ENCODE measurements at places on chromosomes 3 and 15. TPM values are rescaled to one million over a fixed set of nuclear protein-coding genes. Genes with fewer than 3 reads are reported as not detected.

DNA sequence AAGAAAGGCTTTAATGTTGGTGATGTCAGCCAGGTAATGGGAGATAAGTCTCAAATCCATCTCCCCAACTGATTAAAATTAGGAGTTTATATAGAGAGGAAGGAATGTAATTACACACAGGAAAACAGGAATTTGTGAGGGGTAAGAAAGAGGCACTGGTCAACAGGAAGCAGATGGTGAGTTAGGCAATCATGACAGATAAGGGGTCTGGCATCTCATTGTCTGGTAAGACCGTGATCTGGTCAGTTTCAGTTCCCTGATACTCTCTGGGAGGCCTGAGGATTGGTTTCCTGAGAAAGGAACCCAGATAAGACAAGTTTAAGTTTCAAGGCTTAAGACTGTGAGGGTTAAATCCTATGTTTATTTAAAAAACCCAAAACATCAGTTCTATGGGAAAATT lies 414.7 kb upstream of the ARRDC4 start:
- DNase-seq, result no peak

The NEK10 gene
- not detected for total RNA-seq

- no peak for DNase-seq
Observed at GRCh38 chr3:52501046-52501445, 5.9 kb downstream of the STAB1 start.

GRCh38 chr15:78257681-78258080 lies 6.7 kb upstream of the DNAJA4 start:
- no peak for DNase-seq

GRCh38 chr3:32018757-32019564 lies 37.4 kb downstream of the ZNF860 start:
- DNase-seq, result peak; percentile 61

GRCh38 chr15:22811640-22812039 lies 25.2 kb downstream of the NIPA1 start:
- no peak for DNase-seq

DNA sequence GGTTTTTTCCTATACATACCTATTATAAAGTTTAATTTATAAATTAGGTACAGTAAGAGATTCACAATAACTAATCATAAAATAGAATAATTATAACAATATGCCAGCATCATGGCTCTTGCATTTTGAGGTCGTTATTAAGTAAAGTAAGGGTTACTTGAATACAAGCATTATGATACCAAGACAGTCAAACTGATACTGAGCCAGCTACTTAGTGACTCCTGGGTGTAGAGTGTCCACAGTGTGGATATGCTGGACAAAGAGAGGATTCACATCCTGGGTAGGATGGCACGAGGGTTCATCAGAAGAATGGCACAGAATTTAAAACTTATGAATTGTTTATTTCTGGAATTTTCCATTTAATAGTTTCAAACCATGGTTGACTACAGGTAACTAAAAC lies 157.2 kb upstream of the IL12A start:
- no peak for DNase-seq

The GUCA1C gene
- total RNA-seq, result not detected

GRCh38 chr3:185460719-185461350 lies 38.0 kb downstream of the TMEM41A start:
- peak; percentile 55 for DNase-seq

The C3orf52 gene
- total RNA-seq, result 3.4 TPM

GRCh38 chr3:88611826-88612326 lies 462.1 kb downstream of the C3orf38 start:
- no peak for DNase-seq

- DNase-seq, result no peak
Observed at GRCh38 chr3:17088602-17089313, 204.0 kb downstream of the PLCL2 start.

The SENP8 gene
- total RNA-seq, result 2.8 TPM

The TMEM108 gene
- total RNA-seq, result 9.9 TPM

DNA sequence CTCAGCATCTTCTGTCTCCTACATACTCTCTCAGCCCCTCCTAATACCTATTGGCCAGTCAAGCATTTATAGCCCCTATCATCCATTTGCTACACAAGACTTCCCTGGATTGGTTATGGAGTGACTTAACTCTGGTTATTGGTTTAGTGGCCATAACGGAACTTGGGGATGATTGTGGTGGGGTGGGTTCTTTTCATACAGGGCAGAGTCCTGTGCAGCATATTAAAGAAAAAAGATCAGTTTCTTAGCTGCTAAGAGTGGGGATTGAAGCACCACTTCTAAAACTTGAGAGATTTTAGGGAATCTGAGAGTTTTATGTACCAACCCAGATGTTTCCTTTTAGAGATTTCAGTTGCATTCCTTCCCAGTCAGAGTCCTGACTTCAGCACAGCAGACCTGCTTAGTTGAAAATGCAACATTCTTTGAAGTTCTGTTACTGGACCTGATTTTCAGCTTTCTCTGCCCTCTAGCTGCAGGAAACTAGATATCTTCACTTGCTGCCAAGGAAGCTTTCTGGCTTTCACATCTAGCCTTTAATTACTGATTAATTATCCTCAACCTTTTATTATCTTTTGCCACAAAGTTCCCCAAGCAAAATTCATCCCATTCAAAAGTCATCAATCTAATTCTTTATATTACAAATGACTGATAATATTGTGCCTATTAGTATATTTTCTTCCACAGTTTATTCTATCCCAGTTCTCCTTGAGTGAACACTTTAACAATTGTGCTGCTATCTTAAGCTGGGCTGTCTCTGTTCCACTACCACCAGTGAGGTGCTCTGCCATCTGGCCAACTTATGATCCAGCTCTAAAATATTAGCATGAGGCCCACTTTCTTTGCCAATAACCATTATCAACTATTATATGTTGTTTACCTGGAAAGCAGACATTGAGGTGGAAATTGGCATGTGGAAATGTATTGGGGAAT lies 906.0 kb upstream of the ALCAM start:
- no peak for DNase-seq

The SKOR1 gene
- total RNA-seq, result 0.31 TPM

The COL6A5 gene
- 4.9 TPM for total RNA-seq

- peak; percentile 66 for DNase-seq
Observed at GRCh38 chr15:97909291-97909891, 51.1 kb upstream of the ARRDC4 start.

DNA sequence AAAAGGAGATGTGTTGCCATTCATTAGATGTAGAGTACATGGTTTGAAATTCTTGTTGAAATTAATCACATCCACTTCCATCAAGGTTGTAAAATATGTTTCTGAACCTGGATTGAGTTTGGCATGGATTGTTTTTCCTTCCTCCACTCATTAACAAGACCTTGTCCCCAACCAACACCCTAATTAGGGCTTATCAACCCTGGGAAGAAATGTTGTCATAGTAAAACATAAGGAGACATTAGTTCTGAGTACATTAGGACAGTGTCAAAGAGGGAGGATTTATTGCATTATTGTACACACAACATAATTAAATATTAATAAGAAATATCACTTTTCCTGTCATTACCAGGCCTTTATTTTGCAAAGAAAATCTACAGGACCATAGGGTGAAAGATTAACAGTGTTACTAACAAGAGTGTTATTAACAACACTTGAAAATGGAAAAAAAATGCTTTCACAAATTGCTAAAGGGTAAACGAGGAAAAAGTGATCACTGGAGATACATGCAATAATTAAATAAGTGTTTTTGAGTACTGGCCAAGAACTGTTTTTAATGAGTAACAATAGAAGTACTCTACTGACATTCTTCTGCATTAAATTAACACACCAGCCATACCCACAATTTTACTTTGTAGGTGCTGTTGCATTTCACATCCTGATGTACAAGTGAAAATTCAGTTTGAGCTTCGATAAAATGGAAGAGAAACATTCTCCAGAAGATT lies 30.4 kb upstream of the WDR72 start:
- no peak for DNase-seq

The CAPN3 gene
- not detected for total RNA-seq

GRCh38 chr3:141528800-141529199 lies 42.0 kb downstream of the RASA2 start:
- DNase-seq, result no peak

GRCh38 chr3:110362751-110363150 lies 708.9 kb upstream of the NECTIN3 start:
- no peak for DNase-seq

DNA sequence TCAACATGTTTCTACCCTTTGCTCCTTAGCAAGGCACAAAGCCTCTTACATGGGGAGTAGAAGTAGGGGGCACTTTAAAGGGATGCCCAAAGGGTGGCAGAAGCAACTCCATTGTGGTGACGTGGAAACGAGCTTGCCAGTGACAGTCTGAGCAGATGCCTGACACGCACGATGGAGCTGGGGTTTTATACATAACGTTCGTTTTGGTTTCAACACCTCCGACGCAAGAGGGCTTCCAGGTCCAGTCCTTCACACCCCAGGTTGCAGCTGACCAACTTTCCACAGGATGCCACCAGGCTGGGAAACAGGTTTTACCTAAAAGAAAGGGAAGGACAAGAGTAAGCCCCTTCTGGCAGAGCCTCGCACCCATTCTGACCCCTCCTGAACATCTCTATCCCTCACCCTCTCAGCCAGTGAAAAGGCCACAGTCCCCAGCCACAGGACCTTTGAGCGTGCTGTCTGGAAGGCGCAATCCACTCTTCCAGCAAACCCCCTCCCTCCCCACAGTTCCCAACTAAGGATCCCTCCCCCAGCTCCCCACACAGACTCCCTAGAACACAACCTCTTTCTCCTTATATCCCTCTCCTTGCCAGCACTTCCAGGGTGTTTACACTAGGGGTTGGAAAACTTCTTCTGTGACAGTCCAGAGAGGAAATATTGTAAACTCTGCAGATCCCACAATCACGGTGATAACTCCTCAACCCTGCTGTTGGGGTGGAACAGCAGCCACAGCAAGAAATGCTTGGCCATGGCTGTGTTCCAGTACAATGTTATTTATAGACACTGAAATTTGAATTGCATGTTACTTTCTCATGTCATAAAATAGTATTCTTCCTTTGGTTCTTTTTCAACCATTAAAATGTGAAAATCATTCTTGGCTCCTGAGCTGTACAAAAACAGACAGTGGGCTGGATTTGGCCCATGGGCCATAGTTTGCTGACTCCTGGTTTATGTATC lies 36.2 kb downstream of the FAM174B start:
- no peak for DNase-seq

DNA sequence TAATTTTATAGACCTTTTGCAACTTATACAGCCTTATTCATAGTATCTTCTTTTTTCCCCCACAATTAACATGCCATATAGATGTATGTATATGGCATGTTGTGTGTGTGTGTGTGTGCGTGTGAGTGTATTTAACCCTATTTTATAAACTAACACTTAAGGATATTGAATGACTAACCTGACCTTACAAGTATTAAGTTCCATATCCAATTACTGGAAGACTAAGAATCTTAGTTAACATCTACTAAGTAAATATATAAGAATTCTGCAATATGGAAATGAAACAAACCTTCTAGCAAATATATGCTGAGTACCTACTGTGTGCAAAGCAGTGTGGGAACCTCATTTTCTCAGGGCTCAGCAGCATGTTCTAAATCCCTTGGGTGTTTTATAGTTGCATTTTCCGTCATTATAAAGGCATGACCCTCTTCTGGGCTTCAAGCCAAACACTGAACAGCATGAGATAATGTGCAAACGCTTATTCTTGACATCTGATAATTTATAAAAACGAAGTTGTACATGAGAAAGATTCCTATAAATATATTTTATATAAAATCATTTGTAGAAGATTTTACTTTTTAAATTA lies 105.5 kb downstream of the NLGN1 start:
- no peak for DNase-seq

The TICRR gene
- total RNA-seq, result 22.9 TPM

- DNase-seq, result no peak
Observed at GRCh38 chr15:31016446-31016915, 25.1 kb upstream of the MTMR10 start.

GRCh38 chr15:66702035-66702786 lies at the start of gene SMAD6:
Gene SMAD6, plus strand, starts transcription at chr15:66702236. Its CDS starts 1,023 bp downstream, at chr15:66703259.
- DNase-seq, result peak; percentile 82

GRCh38 chr15:31163769-31164572 lies 62.4 kb upstream of the TRPM1 start:
- no peak for DNase-seq

GRCh38 chr15:38532728-38533127 lies 31.9 kb downstream of the RASGRP1 start:
- no peak for DNase-seq

The SPATA12 gene
- total RNA-seq, result not detected

GRCh38 chr15:78149068-78149804 lies at the start of gene IDH3A:
Gene IDH3A, plus strand, starts transcription at chr15:78149362. Its CDS starts 42 bp downstream, at chr15:78149404.
- peak; percentile 99 for DNase-seq

- no peak for DNase-seq
Observed at GRCh38 chr3:176403531-176403930, 793.8 kb downstream of the TBL1XR1 start.

GRCh38 chr3:117748131-117748530 lies 1038.6 kb downstream of the TUSC7 start:
- no peak for DNase-seq

The KIF15 gene
- total RNA-seq, result 25.8 TPM

- DNase-seq, result no peak
Observed at GRCh38 chr15:51718219-51718618, 19.2 kb downstream of the LYSMD2 start.

The IL16 gene
- 16.0 TPM for total RNA-seq

GRCh38 chr3:123805101-123805500 lies 79.0 kb downstream of the MYLK start:
- DNase-seq, result no peak

DNA sequence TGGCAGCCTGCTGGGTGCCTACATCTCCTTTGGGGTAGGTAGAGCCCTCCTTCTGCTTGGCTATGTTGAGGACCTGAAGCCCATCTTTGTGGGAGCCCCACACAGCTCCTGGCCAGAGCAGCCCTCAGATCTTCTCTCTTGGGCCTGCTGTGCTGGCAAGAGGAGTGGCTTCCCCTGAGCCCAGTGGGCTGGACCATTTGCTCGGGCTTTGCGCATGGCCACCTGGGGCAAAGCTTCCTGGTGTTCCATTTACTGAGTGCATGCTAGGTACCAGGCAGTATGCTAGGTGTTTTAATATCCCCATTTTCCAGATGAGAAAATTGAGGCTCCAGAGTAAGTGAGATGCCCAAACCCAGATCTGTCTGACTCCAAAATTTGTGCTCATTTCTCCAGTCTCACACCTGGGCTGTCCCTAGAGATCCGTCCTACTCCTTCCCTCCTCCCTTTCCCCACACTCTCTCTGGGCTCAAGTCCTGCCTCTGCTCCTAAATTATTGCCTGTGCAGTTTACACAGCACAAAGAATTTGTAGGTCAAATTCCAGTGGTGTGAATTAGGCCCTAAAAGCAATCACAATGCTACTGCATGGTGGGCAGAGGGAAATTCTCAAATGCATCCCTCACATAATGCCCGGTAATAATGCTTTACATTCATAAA lies 39.7 kb downstream of the SLC28A1 start:
- DNase-seq, result no peak

Data from K562 (cell line).